ENCODE measurements at places on chromosomes 7 and 10.

DNA sequence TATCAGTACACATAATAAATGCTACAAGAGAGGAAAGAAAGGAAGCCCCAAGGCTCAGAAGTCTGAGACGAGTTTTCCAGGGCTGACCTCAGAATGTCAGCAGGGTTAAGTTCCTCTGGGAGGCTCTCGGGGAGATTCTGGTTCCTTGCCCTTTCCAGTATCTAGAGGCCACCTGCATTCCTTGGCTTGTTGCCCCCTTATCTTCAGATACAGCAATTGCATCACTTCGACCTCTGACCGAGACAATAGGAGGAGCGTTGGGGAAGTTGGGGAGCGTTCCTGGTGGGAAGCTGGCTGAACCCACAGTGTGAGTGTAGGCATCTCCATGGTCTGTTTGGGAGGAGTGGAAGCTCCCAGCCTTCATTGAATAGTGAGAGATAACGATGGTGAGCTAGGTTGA, 72.0 kb upstream of the MTPN start:
- DNase-seq: no peak

GRCh38 chr10:89470628-89471027, 56.3 kb downstream of the IFIT5 start:
- no peak for DNase-seq

- DNase-seq: no peak
These were observed 147.9 kb downstream of the CHCHD3 start for GRCh38 chr7:132934017-132934416.

DNA sequence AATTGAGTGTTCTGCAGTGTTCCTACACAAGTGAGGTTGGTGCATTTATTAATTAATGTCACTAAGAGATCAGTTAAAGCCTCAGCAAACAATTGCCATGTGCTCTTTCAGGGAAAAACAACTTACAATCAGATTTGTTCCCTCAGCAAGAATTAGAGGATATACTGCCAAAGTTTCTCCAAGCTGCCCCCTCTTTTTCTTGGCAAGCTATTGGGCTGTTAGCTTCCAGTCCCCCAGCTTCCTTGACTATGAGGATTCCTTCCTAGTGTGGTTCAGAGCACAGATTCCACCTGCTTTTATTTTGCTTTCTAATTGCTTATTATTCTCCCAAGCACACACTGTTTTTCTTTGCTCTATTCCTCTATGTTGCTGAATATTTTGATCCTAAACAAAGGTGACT, 112.7 kb downstream of the RBM20 start:
- DNase-seq: no peak

- DNase-seq: no peak
These were observed 39.5 kb downstream of the GSDME start for GRCh38 chr7:24717694-24718320.

DNA sequence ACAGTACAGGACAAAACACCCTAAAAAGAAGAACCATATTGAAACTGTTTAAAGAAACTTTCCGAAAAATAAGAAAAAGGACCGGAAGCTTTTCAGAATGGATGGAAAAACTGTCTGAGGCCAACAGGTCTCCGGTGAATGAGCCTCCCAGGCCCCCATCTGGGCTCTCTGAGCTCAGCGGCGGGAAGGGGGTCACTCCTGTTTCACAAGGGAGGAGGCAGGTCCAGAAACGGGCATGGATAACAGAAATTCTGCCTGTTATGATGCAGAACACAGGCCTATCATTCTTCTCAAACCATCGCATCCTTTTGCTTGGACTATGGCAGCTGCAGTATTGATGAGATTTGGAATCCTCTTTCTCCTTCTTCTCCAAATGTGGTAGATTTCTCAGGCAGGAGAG, 58.9 kb upstream of the SHH start:
- DNase-seq: no peak

DNA sequence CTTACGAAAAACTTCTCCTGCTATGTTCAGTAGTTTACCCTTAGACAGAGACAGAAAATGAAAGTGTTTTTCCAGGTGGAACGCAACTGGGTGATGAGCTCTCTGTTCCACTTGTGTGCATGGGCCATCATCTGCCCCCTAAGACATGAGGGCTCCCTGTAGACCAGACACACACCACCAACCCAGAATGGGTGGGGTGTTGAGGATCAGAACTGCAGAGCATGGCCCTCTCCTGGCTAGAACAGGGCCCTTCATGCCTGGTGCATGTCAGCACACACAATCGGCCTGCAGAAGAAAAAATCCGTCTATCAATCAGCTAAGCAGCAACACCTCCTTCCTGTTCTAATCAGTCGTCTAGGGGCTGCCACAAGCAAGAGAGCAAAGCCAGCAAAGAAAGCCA, 186.2 kb upstream of the INHBA start:
- no peak for DNase-seq

- no peak for DNase-seq
These were observed 11.4 kb downstream of the IRF5 start for GRCh38 chr7:128948976-128949760.

- no peak for DNase-seq
These were observed 25.9 kb downstream of the LYZL1 start for GRCh38 chr10:29314726-29315125.

DNA sequence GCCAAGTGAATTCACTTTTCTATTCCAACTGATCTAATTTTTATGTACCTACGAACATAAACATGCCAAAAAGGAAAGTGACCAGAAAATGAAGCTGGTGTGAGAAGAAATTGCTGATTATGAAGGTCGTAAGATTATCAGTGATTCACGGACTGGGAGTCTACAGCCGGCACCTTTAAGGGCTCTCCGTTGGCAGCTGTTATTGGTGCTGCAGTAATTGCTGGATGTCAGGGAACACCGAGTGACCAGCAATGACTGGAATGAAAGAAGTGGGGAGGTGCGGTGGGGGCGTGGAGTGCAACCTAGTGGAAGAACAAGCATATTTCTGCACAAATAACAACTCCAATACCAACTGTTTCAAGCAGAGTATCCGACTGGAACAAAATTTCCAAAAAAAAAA, 109.8 kb upstream of the TARP start:
- DNase-seq: no peak

DNA sequence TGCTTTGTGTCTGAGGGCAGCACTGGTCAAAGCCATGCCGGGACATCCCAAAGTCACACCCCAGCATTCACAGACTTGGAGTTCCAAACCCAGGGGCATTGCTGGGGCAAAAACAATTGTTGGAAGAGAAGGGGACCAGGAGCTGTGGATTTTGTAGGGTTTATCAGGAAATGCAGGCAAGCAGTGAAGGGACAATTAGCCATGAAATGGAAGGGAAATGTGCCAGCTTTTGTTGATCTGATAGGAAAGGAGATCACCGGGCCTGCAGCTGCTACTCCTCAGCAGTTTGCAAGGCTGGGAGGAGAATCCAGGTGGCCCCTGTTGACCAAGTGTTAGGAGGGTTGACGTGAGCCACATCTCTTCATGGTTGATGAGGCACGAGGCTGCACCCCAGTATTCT, 2.5 kb upstream of the BRI3 start:
- no peak for DNase-seq

DNA sequence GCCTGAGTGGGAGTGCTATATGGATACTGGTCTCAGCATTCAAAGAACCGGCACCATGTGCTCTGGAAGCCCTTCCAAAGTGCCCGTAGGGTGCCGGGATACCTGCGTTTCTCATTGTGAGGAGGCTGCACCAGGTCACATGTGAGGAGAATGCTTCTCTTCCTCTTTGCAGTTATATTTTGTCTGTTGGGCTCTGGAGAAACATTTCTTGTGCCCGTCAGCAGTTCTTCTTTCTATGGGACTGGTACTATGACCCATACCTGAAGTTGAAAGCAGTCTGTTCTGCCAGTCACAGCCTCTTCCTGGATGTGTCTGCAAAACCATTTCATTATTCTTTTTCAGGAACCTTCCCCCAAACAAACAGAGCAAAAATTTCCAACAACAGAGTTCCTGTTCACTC, 465.0 kb downstream of the SUGCT start:
- no peak for DNase-seq

- DNase-seq: no peak
These were observed 15.9 kb downstream of the TRIM56 start for GRCh38 chr7:101100858-101101847.

DNA sequence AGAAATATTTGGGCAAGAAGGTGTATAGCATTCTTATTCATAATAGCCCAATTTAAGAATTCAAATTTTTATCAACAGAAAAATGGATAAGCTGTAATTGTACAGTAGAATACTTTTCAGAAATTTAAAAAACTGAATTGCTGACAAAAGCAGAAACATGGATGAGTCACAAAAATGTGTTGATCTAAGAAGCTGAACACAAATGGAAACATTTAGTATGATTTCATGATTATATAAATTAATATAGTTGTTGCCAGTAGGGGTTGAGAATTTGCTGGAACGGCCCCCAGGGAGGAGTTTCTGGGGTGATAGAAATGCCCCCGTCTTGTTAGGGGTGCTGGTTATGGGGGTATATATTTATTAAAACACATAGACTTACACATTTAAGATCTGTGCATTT, 179.1 kb downstream of the KLF6 start:
- DNase-seq: no peak

DNA sequence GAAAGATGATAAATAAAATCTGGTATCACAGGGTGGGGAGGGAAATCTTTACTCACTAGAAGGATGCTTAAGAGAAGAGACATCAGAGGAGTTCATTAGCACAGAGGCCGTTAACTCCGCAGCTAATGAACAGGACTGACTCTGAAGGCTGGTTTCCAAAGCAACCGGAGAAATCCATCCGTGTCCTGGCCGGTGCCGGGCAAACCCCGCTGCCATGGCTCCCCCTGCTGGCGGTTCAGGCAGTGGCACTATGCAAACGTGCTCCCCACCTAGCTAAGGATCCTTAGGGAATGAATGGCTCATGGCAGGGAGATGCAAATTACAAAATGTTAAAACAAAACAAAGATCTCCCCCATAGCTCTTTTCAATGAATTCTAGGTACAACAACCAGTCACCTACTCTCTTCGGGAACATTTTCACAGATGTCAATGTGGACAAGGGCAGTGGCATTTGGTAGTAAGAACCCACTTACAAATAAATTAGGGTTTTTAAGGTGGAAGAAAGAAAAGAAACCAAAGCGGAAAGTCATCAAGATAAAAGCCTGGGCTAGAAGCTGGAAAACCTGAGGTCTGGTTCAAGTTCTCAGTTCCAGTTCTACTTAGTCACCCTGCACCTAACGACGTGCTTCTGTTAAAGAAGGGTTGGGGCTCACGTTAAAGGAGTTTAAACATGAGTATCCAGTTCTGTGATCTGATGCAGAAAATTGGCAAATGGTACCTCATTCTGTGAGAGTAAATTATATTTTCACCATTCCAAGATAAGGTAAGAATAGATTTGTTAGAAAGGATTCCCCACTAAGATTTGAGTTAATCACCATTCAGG, 138.2 kb downstream of the SVIL start:
- peak; percentile 52 for DNase-seq

DNA sequence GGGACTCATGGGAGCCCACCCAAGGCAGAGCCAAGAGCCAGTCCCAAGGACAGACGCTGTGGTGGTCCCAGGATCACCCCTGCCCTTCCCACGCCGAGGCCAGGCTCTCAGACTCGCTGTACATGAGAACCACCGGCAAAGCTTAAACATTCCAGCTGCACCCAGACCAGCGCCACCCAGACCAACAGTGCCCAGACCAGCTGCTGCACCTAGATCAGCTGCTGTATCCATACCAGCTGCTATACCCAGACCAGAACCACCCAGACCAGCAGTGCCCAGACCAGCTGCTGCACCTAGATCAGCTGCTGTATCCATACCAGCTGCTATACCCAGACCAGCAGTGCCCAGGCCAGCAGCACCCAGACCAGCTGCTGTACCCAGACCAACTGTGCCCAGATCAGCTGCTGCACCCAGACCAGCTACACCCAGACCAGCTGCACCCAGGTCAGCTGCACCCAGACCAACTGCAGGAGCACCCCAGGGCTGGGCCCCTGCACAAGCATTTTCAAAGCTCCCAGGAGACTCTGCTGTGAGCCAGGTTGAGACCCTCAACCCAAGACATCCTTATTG, 47.9 kb upstream of the CNPY1 start:
- no peak for DNase-seq

GRCh38 chr10:78215645-78216044, 182.0 kb downstream of the RPS24 start:
- peak; percentile 48 for DNase-seq

DNA sequence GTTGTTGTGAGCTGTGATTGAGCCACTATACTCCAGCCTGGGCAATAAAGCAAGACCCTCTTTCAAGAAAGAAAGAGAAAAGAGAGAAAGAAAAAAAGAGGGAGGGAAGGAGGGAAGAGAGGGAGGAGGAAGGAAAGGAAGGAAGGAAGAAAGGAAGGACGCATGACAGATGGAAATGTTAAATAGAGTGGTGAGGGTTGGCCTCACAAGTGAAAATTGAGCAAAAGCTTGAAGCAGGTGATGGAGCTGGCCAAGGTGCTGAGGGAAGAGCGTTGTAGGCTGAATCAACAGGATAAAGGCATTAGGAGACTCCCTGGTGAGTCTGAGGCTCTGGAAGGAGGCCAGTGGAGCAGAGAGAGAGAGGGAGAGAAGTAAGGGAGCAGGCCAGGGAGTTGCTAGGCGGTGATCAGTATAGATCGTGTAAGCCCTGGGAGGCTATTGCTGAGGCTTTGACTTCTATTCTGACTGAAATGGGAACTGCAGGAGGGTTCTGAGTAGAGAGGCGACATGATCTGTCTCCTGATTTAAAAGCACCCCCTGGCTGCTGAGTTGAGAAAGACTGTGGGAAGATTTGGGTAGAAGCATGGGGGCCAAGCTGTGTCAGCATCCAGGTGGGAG, 26.5 kb upstream of the TMEM248 start:
- no peak for DNase-seq

GRCh38 chr7:69757981-69758430, 159.7 kb downstream of the AUTS2 start:
- no peak for DNase-seq

- no peak for DNase-seq
These were observed 598.3 kb upstream of the GHITM start for GRCh38 chr10:83541046-83541445.

- DNase-seq: no peak
These were observed 13.4 kb downstream of the MMRN2 start for GRCh38 chr10:86944031-86944419.

DNA sequence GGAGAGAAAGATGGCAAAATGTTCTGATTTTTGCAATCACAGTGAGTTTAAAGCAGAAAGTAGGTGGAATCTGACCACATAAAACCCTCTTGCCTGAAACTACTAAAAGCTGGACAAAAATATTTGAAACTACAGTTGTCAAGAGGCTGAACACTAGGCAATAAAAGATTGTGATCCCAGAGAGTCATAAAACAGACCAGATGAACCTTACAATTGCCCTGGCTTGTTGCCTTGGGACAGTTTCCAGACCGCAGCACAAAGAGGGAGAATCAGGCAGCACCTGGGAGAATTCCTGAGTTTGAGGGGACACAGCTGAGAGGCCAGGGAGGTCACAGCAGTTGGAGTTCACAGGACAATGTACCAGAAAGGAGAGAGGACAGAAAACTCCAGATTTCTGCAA, 107.3 kb upstream of the NANOS1 start:
- DNase-seq: no peak
